ENCODE measurements at places on chromosomes 11 and 22.

- DNase-seq = no peak
Observed at GRCh38 chr11:33630936-33631748, 69.5 kb downstream of the C11orf91 start.

- no peak for DNase-seq
Observed at GRCh38 chr22:17477391-17477833, 85.9 kb upstream of the SLC25A18 start.

DNA sequence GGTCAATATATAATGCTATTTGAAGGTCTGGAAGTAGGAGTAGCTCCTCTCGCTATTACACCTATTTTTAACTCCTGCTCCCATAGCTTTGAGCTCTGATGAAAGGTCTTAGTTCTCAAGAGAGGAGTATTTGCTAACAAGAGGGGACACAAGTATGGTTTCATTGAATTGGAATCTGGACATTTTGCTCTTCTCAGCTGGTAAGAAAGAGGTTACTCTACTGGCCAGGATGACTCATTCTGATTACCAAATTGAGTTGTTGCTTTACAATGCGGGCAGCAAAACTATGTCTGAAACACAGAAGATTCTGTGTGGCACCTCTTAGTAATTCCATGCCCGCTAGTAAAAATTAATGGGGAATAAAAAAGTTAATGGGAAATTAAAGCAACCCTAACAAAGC lies 63.6 kb upstream of the EP300 start:
- DNase-seq = no peak

DNA sequence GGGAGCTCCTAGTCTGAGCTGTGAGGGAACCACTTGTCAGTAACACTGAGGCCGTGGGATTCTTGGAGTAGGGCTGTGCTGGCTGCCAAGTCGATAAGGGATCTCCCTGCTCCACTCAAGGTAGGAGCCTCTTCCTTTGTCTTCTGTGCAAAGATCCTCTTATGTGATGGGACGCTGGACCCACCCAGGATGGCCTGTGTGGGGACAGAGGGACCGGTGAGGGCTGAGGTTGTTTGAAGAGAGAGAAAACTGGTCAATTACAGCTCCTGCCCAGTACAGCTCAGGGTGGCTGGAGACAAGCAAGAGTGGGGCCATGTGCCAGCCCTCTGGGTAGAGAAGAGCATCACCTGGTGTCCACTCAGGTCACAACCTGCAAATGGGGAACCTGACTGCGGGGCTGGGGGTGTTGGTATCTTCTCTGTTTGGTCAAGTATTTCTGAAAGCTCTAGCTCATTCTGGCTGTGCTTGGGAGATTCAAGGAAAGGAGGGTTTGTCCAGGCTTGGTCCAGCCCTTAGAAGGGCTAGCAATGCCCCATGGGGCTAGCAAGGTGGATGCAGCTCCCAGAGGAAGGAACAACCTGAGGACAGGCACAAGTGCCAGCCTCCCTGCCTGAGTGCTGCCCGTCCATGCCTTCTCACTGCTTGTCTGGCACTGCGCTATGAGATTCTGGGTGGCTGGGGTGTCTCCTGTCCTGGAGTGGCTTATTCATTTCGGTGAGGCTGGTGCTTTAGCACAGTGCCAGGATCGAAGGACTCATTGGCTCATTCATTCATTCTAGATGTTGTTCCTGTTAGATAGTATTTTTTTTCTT lies 27.6 kb upstream of the BAIAP2L2 start:
- no peak for DNase-seq

DNA sequence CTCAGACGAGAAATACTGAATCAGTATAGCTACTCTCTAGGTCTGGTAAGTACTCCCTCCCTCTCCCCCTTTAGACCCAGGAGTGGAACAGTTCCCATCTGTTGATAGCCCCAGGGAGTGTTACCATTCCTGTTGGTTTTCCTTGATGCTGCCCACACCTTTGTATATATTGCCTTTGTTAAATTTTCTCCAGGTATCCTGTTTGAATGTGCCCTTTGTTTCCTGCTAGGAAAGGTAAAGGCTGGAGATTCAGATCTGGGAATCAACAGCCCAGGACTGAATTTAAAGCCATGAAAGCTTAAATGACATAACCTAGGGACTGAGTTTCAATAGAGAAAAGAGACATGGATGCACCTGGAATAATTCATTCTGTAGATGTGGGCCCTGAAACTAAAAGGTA lies 68.3 kb downstream of the CCDC83 start:
- DNase-seq = no peak

GRCh38 chr11:124880290-124880611 lies 15.0 kb downstream of the ROBO3 start:
- DNase-seq = no peak

DNA sequence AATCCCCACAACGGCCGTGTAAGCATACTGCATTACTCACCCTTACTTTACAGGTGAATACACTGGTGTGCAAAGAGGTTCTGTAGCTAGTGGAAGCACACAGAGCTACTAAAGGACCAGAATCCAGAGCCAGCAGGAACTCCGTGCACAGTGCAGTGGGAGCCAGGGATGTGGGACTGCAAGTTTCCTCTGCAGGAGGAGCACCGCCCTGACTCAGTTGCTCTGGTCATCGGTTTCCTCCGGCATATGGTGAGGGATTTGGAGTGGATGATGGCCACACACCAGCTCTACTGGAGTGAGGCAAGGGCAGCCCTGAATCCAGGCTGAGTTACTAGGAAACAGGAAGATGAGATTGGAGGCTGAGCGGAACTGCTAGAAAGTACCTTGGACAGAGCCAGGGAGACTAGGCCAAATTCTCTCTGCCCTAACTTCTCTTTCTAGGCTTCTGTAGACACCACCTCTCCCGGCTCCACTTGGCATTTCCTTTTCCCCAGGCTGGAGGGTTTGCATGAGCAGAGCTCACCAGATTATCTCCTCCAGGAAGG lies 18.2 kb upstream of the C22orf42 start:
- DNase-seq = no peak

DNA sequence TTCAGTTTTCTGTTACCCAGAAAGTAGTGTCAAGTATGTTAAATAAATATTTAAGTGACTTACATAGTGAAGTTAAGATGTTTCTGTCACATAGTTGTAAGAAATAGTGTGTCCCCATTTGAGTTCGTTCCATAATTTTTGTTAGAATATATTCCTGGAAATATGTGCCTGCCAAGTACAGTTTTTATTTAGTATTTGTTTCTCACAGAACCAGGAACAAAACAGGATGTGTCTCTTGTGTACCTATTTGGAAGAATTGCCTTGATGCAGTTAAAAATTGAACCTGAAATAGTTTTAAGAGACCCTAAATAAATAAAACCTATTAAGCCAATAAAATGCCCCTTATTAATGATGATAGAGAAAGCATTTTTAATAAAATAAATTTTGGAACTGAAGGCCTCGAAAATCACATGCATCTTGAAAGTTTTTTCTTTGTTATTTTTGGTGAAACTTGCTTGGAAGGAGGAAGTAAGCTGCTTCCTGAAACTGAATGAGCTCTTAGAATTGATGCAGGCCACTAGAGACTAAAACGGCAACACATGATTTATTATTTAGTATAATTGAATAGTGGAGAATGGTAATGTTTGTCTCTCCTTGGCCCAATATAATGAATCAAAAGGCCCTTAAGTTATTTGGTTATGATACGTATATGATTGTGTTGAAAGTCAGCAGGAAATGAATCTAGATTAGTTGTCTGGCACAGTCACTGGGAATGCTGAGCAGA lies 55.9 kb downstream of the SWAP70 start:
- DNase-seq = no peak

DNA sequence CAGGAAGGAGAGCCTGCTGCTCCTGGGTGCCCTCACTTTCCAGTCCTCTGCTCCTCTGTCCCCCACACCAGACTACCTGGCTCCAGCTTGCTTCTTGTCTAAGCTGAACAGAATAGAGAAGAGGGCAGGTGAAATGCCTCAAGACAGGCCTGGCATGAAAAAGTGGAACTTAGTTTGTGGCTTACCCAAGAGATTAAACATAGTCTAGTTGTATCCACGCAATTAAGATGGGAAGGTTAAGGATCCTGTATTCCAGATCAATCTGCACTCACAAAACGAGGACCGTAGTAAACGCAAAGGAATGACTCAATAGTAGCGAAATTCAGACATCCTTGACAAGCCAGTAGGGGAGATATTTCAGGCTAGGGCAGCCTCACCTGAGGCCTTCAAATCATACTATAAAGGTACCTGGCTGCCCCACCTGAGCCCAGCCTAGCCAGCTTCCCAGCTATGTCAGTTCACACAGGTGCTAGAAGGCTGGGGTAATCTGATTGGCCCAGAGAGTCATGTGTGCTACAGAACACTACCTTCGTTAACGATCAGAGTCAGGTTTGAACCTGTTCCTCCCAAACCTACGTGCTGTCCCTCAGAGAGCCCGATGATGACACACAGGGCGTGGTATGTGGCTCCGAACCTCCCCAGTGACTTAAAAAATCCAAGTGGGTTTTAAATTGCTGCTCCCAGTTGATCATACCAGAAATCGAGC lies 46.5 kb downstream of the AHNAK start:
- no peak for DNase-seq

DNA sequence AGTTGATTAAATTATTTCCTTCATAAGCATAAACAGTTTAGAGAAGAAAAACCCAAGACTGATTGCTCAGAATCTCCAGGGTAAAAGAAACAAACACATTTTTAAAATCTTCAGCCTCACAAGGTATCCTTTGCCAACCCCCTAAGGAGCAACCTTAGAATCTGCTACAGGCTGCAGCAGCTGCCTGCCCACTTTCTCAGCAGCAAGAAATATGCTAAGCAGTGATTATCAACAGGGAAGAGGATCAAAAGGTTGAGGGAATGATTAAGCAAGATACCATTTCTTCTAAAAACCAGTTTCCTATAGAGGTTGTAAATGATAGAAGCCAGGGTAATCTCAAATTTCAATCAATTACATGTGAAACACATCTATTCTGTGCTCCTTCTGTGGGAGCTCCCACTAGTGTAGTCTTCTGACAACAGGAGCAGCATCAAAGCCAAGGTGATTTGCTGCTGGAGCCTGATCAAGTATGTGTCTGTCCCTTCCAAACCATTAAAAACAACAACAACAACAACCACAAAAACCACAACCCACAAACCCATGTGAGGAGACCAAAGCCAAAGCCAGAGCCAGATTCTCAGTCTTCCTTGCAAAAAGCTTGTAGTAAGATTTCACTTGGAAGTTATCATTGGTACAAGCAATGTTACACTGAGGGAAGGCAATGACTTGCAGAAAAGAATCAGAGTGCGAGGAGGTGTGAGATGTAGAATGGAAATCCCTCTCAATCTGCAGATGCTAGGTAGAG lies 761.2 kb downstream of the DLG2 start:
- no peak for DNase-seq

GRCh38 chr11:112352907-112353306 lies 92.2 kb upstream of the PLET1 start:
- no peak for DNase-seq

DNA sequence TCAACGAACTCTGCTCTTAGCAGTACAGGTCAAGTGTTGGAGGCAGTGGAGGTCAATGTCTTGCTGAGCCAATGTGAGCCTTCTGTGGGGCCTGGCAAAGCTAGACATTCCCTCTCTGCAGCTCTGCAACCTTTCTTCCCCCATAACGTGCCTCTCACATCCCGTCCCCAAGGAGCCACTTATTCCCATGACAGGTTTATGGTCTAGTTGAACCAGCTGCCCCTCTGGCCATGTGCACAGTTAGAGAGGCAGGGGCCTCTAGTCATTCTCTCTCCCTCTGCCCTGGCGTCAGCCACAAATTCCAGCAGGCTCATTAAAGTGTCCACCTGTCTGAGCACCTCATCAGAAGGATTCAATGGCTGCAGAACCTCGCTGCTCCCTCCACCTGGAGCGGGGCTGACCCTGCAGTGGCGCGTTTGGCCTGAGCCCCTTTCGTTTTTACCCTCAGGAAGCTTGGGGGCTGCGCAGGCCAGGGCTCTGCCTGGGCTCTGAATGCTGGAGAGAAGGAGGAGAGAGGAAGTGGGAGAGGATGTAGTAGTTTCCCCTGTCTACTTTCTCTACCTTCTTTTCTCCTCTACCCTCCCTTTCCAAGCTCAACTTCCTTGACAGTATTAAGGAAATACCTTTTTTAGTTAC lies 302.1 kb upstream of the B3GAT1 start:
- no peak for DNase-seq

GRCh38 chr11:74462009-74462408 lies 5.3 kb downstream of the KCNE3 start:
- DNase-seq = no peak

DNA sequence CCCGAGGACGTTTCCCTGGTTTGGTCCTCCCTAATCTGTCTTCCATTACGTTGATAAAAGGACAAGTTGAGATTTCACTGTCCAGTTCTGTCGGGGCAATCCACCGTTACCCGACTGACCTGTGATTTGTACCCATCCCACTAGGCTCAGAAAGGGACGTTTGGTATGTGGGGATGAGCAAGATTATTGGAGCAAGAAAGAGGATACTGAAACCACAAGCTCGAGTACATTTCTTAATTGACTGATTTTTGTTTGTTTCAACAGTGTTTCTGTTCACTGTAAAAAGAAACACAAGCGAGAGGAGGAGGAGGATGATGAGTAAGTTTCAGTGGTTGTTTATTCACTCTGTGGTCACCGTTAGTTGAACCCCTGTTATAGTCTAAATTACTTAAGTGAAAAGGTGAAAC lies 969 bp downstream of the CCDC117 start:
- no peak for DNase-seq

GRCh38 chr11:16993495-16993894 lies 20.7 kb downstream of the PLEKHA7 start:
- DNase-seq = no peak

- DNase-seq = no peak
Observed at GRCh38 chr11:19433791-19434190, 193.0 kb upstream of the E2F8 start.

DNA sequence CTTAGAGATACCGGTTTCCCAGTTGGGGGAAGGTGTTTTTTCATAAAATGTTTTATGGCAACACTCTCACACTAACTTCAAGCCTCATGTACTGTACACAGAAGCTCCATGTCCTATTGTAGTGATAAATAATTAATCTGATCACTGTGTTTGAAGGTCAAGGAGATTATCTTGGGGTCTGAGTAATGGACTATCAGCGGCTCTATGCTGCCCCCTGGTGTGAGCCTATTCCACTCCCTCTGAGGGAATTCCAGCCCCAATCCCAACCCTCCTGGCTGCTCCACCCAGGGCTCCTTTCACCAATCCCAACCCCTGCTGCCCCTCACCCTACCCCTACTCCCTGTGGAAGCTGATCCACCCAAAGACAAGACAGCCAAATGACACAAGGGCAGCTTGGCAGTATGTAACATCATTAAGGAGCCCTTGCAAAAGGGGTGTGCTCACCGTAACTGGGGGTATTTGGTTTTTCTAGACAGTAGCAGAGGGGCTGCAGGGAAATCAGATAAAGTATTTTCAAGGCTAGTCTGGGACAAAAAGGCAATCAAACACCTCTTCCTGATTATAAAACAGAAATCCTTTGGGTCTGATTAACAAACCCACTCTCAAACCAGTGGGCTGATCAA lies 22.3 kb downstream of the HPS4 start:
- no peak for DNase-seq

DNA sequence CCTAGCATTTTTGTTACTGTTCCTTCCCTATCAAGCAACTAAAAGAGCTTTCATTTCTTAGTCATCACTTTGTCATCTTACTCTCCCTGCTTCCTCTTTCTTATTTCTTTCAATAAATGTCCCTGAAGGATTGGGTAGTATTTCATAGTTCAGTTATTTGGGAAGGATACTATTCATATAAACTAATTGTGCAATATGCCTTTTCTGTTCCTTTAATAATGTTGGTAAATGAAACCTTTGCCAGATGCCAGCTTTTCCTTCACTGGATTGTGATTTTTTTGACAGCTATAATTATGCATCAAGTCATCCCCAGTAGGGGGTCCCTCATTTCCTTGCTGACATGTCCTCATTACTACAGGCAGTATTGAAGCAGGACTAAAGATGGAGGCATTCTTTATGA lies 101.7 kb downstream of the ATM start:
- no peak for DNase-seq
